ENCODE measurements at places on chromosomes 13 and 19.

DNA sequence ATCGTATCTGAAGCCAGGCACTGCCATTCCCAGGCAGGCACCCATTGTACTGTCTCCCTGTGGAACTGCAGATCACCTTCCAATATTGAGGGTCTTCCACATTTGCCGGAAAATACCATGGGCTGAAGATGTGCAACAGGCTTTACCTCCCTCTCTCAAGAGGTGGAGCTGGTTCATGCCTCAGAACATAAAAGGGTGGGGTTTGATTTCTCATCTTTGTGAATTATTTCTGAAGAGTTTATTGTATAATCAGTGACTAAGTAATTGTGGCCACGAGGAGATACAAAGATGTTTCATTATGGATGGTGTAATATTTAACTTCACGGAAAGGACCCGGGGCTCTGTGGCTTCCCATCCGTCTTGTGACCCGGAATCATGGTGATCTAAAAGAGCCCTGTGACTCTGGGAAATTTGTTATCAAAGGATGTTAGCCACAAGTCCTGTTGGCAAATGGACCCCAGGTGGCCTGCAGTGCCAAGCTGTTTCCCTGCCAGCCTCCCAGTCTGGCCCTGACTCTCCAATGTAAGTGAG is 230.5 kb downstream of the LACC1 start:
- H3K27me3 ChIP-seq, result no peaks in the 10 kb centered on the region
- no peak for DNase-seq
- no peaks in the 10 kb centered on the region for H3K36me3 ChIP-seq
- H3K4me1 ChIP-seq, result peaks cover 18% of the 10 kb centered on the region
- H3K27ac ChIP-seq, result no peak overlapping the region

- H3K27me3 ChIP-seq, result no peaks in the 10 kb centered on the region
- no peaks in the 10 kb centered on the region for H3K4me1 ChIP-seq
- peak overlapping the region; percentile 46 for H3K27ac ChIP-seq
- no peak for DNase-seq
- no peak overlapping the region for H3K4me3 ChIP-seq
These were observed 8.3 kb downstream of the C19orf53 start for GRCh38 chr19:13782537-13782936.

GRCh38 chr13:41547251-41548000 is 90.1 kb downstream of the RGCC start:
- peak overlapping the region; percentile 42 for H3K27ac ChIP-seq
- no peaks in the 10 kb centered on the region for H3K27me3 ChIP-seq
- H3K4me3 ChIP-seq, result no peak overlapping the region
- no peak for DNase-seq

- peaks cover 38% of the 10 kb centered on the region for H3K36me3 ChIP-seq
- peak overlapping the region; percentile 20 for H3K27ac ChIP-seq
- no peaks in the 10 kb centered on the region for H3K4me1 ChIP-seq
- no peak overlapping the region for H3K4me3 ChIP-seq
These were observed 17.0 kb downstream of the KANK2 start for GRCh38 chr19:11180346-11180745.

- no peak overlapping the region for H3K4me3 ChIP-seq
- H3K36me3 ChIP-seq, result no peaks in the 10 kb centered on the region
- no peak for DNase-seq
- H3K27me3 ChIP-seq, result no peaks in the 10 kb centered on the region
These were observed 8.1 kb upstream of the TNFSF9 start for GRCh38 chr19:6522712-6523111.

DNA sequence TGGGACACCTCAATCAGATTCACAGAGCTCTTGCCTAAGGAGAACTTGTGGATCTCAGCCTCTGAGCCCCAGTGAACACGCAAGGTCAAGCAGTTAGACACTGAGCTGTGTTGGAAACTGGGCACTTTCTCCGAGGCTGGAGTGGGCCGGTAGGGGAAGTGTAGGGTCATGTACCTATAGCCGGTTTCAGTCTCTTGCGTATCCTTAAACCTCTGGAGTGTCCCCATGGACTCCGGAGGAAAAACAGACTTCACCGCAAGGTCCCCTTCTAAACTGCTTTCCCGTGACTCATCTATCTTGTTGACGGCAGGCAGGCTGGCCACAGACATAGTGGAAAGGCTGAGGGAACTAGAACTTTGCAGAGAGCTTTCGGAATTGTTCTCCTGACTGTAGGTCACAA is 11.3 kb downstream of the IQCN start:
- peaks cover 40% of the 10 kb centered on the region for H3K36me3 ChIP-seq
- no peak for DNase-seq
- H3K4me3 ChIP-seq, result no peak overlapping the region
- H3K4me1 ChIP-seq, result no peaks in the 10 kb centered on the region
- no peak overlapping the region for H3K27ac ChIP-seq

DNA sequence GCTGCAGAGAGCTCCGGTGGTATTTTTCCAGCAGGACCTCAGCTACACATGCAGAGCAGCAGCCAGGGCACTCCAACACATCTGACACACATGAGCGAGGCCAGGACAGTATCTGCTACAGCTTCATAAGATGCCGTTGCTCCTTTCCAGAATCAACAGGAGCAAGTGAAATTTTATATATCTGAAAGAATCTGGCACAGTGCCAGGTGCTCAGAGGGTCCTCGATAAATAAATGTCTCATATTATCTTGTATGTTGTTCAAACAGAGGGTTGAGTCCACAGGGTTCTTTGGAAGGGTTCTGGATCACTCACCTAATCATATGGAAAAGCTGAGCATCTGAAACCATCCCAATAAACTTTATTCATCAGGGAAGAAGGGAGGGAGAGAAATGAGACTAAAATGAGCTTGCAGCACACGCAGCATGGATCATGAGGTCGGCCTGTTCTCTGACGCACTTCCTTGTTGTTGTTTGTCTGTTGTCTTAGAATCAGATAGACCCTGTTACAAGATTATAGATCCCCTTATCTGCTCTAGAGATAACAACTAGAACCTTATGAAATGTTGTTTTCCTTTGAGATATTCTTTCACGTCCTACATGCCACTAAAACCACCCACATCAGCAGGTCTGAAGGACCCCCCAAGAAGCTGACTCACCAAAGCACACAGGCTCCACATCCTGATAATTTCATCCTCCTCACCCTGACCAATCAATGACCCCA is 3.2 kb upstream of the METTL21C start:
- H3K4me1 ChIP-seq, result peaks cover 5% of the 10 kb centered on the region
- no peaks in the 10 kb centered on the region for H3K36me3 ChIP-seq
- H3K27ac ChIP-seq, result no peak overlapping the region
- DNase-seq, result no peak
- no peaks in the 10 kb centered on the region for H3K27me3 ChIP-seq

DNA sequence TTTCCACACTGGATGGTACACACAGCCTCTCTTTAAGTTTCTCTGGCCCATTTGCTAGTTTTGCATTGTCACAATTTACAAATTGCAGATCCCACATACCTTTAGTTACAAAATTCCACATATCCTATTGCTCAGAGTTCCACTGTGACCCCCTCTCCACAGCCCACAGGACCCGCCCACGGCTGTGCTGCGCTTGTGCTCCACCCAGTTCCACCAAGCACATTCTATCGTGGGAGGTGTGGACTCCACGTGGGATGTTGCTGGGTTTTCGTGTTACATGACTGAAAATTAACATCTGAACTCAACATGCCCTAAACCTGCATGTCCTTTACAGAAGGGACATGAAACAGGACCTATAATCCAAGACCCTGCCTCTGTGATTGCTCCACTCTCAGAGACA is 423.0 kb downstream of the IRS2 start:
- no peaks in the 10 kb centered on the region for H3K36me3 ChIP-seq
- DNase-seq, result no peak
- H3K27ac ChIP-seq, result no peak overlapping the region
- no peaks in the 10 kb centered on the region for H3K27me3 ChIP-seq

All from lung (tissue), 17 donors.